ENCODE measurements at places on chromosomes 7 and 10.

- DNase-seq = no peak
These were observed 744 bp downstream of the FRAT2 start for GRCh38 chr10:97333601-97334369.

DNA sequence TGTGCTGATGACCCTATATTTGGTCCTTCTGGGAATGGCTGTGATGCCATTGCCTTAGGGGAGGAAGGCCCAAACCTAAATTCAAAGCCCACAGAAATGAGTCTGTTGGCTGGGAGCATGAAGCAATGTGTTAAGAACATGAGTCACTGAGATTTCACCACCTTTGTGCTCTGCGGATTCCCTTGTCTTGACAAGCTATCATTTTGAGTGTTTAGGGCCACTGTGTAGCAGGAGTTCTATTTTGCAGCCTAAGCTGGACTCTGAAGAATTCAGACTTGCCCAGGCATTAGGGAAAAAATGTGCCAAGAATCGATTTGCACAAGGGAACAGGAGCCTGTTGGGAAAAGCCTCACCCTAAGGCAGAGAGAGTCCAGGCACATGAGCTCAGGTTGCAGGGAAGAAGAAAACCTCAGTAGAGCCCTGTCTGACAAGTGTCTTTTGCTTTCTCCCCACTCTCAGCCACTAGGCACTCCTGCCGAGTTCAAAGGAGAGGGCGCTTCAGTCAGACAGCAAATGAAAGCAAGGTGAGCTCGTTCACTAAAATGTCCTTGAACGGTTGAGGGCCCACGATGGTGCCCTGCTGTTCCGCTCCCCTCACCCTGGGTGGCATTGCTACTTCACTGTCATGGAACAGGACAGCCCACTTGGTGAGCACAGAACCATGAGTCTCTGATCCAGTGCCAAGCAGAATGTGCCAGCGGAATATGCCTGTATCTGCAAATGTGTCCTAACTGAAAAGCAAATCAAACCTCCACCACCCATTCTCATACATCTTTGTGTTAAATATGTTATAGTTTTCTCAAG lies 93.6 kb downstream of the PRLHR start:
- no peak for DNase-seq

DNA sequence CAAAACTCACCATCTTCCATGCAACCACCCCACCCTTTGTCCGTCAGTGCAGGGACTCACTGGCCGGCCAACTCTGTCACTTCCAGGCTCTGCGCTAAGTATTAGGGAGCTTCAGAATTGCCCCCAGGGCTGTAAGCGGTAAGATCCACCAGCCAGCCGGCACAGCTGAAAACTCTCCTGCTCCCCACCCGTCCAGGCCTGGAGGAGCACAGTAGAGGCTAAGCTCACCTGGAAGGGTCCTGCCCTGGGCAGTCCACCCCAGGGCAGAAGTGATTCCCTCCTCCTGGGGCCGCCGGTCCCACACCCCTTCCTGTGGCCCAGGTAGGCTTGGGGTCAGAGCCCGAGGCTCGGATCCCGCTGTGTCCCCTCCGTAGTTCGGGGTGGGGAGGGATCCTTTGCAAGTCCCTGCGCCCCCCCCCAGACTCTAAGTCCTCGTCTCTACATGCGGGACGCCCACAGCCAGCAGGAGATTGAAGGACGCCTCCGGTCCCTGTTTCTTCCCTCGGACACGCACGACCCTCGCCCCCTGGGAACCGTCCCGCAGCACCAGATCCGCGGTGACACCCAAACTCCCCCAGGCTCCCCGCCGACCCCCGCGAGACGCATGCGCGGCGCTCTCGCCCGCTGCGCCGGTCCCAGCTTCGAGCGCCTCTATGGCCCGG lies 138.9 kb downstream of the ARHGAP22 start:
- DNase-seq = no peak

GRCh38 chr10:132517951-132518521 lies 19.6 kb upstream of the INPP5A start:
- peak; percentile 61 for DNase-seq

DNA sequence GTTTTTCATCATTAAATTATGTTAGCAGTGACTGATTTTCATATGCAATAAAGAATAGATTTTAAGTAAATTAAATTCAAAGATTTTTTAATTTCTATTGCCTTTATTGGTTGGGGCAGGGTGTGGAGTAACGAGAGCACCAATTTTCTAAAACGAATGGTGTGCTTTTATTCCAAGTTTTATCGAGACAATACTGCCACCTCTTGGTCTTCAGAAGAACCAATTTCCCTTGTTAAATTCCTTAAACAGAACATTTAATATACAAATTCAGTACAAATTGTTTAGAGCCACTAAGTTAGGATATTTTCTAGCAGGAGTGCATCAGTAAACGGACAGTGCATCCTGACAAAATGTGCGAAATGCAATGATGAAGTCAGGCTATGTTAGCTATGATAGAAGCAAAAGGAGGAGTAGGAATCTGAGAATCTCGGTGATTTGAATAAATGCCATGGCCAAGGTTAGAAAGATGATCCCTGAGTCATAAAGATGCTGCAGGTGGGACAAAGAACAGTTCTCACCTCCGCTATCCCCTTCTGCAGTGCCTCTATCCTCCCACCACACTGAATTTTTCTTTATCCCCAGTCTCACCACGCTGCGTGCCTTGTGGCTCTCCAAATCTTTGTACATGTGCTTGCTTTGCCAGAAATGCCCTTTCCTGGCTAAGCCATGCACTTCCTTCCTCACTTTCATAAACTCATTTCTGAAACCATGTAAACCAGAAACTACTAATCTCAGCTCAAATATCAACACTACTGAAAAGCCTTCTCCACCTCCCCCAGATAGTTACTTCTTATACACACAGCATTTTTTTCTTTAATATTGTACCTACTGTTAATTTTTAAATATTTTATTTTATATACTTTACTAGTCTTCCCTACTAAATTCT lies 31.9 kb upstream of the AGBL3 start:
- DNase-seq = no peak

- DNase-seq = no peak
These were observed 4.9 kb upstream of the VWA2 start for GRCh38 chr10:114234132-114234531.

DNA sequence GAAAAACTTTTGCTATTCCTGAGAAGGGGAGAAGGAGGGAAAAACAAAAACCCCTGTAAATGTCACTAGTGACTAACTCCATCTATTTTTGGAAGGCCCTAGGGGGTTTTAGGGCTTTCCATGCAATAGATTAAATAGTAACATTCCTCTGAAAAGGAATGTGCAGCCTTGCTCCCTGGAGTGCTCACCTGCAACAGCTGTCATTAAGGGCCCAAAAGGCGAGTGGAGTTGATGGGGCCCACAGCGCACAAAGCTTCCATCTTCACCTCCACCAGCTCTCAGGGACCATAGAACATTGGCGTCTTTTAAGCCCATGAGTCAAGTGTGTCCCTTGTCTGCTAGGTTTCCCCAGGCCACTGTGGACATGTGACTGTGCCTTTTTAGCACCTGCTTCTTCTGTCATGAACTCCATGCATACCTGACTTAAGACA lies 58.0 kb upstream of the IL6 start:
- no peak for DNase-seq

DNA sequence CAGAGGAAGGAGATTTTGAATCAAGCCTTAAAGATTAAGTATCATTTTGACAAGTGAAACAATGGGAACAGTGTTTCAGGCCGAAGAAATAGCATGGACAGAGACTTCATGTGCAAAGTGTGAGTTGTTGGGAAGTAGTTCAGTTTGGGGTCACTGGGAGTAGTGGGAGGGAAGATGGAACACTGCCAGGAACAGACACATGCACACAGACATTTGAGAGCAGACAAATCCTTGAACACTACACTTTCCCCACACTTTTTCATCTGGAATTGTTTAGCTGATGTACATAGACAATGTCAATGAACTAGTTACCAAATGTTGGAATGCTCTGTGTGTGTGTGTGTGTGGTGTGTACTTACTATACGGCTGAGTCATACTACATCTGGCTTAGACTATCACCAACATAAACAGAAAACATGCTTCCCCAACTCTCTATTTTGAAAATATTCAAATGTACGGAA lies 52.4 kb upstream of the LRRC17 start:
- DNase-seq = peak; percentile 40

- peak; percentile 2 for DNase-seq
These were observed 395.9 kb downstream of the GRM8 start for GRCh38 chr7:126856691-126857291.

- DNase-seq = no peak
These were observed 8.1 kb upstream of the ARHGAP22 start for GRCh38 chr10:48613016-48613415.

DNA sequence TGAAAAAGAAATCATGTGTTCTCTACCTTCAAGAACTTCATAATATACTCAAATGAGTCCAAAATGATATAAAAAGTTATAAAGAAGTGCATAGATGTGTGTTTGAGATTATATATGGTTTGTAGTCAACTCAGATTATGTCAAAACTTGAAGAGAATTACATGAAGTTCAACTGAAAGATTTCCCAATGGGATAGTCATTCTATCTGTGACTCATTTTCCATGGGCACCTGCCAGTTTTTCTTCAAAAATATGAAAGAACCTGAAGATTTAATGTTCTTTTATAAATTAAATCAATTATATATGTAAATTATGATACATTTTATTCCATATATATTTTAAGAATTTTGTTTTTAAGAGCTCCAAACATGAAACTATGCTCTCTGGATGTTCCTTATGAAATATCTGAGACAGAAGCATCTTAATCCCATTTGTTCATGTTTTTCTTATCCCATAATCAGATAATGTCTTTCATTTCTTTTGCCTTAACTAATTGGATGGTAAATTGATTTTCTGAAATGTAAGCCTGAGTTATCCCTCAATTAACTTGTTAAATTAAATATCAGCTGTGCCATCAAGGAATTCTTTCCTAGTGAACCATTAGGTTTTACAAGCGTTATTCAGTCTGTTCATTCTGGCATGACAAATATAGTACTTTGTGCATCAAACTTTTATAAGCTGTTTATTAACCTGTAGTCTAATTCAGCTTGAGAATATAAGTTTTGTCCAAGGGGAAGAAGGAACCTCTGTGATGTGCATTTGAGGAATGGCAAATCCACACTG lies 387.1 kb downstream of the IPMK start:
- DNase-seq = no peak

DNA sequence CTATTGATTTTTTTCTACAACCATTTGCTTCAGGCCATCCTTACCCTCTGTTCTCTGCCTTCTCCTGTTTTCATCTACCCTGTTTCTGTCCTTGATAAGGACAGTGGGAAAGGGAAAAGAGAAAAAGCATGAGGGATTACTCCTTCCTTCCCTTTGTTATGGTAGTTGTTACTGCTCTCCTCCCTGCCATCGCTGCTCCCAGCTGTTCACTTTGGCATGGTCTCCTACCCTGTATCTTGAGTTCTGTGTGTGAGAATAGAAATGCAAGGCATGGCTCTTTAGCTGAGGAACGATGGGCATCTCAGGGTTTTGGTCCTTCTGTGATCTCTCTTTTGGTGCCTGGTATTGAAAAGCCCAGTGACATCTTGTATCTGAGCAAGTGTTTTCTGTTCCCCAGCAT lies 6.4 kb downstream of the CCSER2 start:
- DNase-seq = no peak

- DNase-seq = no peak
These were observed 102.9 kb upstream of the NFE2L3 start for GRCh38 chr7:26049081-26049480.

- DNase-seq = no peak
These were observed 265.2 kb downstream of the PHTF2 start for GRCh38 chr7:78063758-78064157.
